ENCODE measurements at places on chromosomes 2 and 18.

DNA sequence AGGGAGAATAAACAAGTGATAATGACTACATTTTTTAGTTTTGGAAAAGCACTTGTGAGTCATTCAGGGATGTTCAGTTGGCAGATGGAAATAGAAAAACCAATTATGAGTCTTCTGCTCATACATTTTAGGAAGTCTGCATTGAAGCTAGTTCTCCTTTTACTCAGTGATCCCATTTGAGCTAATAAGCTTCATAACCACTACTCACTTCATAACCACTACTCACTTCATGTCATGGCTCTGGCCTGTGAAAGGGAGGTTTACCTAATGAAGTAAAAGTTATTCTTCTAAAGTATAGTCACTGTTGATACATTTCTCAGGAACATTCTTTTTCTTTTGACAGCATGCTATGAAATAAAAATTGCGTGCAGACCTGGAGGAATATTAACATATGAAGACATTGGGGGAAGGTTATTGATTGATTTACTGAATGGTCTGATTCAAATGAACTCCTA is 948.7 kb downstream of the TSN start:
- DNase-seq, result no peak

DNA sequence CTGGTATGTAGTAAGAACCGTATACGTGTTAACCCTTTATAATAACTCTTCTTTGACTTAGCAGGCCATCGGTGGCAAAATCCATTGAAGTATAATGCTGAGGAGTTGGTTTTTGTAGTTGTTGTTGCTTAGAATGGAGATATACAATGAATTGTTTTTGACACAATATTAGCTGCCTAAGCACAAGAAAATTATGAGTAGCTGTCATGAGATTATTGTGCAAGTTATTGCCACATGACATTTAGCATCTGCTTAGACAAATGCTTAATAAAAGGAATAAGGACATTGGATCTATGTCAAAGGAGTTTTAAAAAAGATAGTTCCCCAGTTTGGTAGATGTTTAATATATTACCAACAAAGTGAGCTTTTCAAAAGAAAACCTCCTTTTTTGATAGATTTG is 59.9 kb downstream of the ABCB11 start:
- DNase-seq, result no peak

DNA sequence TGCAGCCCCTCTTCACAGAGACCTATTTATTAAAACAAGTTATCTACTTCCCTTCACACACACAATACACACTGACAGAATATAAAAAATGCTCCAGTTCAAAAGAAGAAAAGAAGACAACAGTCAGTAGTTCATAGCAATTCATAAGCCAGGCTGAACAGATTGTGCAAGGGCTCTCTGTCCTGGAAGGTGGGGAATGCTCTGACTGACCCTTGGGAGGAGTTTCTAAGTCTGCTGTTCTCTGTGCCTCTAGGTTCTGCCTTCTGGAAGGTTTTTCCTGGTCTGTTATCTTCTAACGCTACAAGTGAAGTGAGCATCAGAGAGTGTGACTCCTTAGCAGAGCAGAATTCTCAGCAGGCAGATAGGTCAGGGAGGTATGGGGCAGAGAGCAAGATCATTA is 35.7 kb downstream of the SP3 start:
- DNase-seq, result no peak

GRCh38 chr2:160227293-160227915 is 27.3 kb upstream of the ITGB6 start:
- DNase-seq, result no peak

DNA sequence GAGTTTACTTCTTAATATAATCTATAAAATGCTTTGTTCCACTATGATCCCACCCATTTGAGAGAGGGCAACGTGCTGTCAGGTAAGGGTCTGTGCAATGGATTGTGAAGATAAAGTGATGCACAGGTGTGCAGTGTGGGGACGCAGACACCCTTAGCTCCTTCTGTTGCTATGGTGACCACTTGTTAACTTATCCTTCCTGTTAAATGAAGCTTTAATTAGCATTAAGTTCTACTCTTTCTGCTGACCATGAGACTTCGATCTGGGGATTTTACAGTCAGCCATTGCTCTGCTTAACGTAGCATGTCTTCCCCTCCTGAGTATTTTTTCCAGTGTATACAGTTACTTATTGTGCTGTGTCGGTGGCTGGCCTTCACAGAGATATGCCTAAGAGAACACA is 23.1 kb upstream of the ALKAL2 start:
- no peak for DNase-seq
